ENCODE measurements at places on chromosomes 5 and 9. TPM values are rescaled to one million over a fixed set of nuclear protein-coding genes. Genes with fewer than 3 reads are reported as not detected.

GRCh38 chr5:170486371-170486770 lies 17.4 kb upstream of the KCNIP1 start:
- peaks cover 1% of the 10 kb centered on the region for H3K27me3 ChIP-seq
- no peak for DNase-seq
- no peak overlapping the region for H3K4me3 ChIP-seq
- H3K27ac ChIP-seq: no peak overlapping the region

DNA sequence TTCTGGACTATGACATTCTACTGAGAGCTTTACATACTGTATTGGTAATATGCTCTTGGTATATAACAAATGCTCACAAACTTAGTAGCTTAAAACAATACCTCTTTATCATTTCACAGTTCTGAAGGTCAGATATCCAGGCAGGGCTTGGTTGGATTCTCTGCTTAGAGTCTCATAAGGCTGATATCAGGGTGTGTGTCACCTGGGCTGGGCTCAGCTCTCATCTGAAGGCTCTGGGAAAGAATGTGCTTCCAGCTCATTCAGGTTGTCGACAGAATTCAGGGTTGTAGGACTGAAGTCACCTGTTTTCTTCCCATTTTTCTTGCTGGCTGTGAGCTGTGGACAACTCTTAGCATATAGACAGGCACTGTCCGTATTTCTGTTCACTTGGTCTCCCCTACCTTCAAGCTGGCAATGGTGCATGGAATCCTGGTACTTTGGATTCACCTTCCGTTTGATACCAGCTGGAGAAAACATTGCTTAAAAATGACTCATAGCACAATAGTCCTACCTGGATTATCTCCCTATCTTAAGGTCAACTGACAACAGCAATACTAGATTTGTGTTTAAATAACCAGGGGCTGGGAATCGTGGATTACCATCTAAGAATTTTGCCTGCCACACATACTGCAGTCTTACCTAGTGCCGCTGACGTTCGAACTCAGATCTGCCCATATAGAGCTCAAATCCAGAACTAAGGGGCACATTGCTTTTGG lies 69.2 kb downstream of the RCL1 start:
- no peaks in the 10 kb centered on the region for H3K27me3 ChIP-seq
- H3K4me3 ChIP-seq: no peak overlapping the region
- H3K36me3 ChIP-seq: peaks cover 25% of the 10 kb centered on the region
- H3K27ac ChIP-seq: no peak overlapping the region
- peaks cover 14% of the 10 kb centered on the region for H3K4me1 ChIP-seq

GRCh38 chr9:109627042-109627441 lies 128.9 kb upstream of the PTPN3 start:
- H3K4me3 ChIP-seq: no peak overlapping the region
- H3K27ac ChIP-seq: no peak overlapping the region
- H3K36me3 ChIP-seq: no peaks in the 10 kb centered on the region
- no peak for DNase-seq
- H3K4me1 ChIP-seq: no peaks in the 10 kb centered on the region
- no peaks in the 10 kb centered on the region for H3K27me3 ChIP-seq

GRCh38 chr9:87884578-87885459 lies 2.1 kb downstream of the SPATA31E1 start:
- H3K4me1 ChIP-seq: no peaks in the 10 kb centered on the region
- no peak overlapping the region for H3K4me3 ChIP-seq
- peak; percentile 23 for DNase-seq

Gene LTC4S
- 1.3 TPM for total RNA-seq

DNA sequence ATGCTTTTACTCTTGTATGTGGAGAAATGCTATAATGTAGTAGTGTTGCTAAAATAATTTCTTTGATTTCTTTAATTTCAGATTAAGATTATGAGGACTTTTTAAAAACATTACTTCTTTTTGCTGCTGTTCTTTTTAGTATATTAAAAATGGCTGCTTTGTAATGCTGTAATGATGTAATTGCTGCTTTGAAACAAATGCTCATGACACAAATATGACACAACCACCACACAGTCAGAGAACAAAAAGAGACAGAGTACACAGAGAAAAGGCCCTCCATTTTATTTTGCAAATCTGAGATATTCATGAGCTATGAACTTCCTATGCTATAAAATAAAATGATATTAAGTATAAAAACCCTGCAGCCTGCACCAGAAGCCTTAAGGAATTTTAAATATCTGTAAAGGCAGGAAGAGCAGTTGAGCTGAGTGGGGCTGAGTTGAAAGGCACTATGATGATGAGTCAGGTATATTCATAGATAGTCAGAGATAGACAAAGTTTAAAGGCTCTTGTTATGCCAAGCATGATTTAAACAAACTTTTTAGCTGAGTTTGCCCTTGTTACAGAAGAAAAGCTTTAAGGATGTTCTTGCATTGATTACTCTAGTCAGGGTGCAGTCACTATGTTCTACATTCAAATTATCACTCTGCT lies 5.1 kb upstream of the POU5F2 start:
- no peak for DNase-seq
- H3K36me3 ChIP-seq: no peaks in the 10 kb centered on the region
- no peak overlapping the region for H3K4me3 ChIP-seq
- no peaks in the 10 kb centered on the region for H3K4me1 ChIP-seq

Gene CFAP90
- total RNA-seq: 0.42 TPM

DNA sequence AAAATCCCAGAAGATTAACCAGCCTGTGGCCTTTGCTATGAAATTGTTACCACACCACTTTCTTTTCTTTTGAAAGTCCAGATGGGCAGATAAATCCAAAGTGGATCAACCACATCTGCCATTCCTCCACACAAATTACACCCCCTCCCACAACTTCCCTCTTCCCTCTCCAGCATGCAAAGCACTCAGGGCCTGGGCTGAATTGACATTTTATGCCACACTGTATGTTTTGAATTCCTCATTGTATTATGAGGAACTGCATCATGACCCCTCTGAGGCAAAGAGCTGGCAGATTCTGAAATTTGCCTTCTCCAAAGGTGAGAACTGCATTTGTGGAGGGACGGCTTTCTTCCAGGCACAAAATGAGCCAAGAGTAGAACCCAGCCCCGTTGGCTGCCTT lies 589.2 kb upstream of the KLF4 start:
- no peak overlapping the region for H3K4me3 ChIP-seq
- no peak for DNase-seq
- H3K27me3 ChIP-seq: no peaks in the 10 kb centered on the region
- H3K36me3 ChIP-seq: no peaks in the 10 kb centered on the region

Gene TMEM174
- not detected for total RNA-seq

DNA sequence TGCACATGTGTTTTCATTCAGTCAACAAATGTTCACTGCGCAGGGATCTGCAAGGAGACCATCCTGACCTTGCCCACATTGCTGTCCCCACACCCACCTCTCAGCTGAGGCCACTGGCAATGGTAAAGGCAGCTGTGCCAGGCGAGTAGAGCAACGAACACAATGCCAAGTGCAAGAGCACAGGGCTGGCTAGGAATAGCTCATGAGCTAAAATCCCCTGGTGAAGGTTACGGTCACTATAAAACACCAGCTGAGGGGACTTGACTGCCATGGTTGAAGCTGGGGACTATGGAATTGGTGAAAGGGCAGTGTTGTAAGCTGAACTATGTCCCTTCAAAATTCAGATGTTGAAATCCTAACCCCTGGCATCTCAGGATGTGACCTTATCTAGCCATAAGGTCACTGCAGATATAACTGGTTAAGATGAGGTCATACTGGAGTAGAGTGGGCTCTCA lies 96.1 kb downstream of the OTULIN start:
- no peak for DNase-seq
- H3K36me3 ChIP-seq: no peaks in the 10 kb centered on the region
- H3K27me3 ChIP-seq: no peaks in the 10 kb centered on the region
- peak overlapping the region; percentile 93 for H3K27ac ChIP-seq
- no peak overlapping the region for H3K4me3 ChIP-seq

- H3K27me3 ChIP-seq: no peaks in the 10 kb centered on the region
- H3K4me3 ChIP-seq: no peak overlapping the region
- no peak overlapping the region for H3K27ac ChIP-seq
- no peaks in the 10 kb centered on the region for H3K36me3 ChIP-seq
- H3K4me1 ChIP-seq: peaks cover 19% of the 10 kb centered on the region
These were observed 14.0 kb downstream of the FGFR4 start for GRCh38 chr5:177100714-177101121.

Gene ZNG1A
- 29.1 TPM for total RNA-seq

DNA sequence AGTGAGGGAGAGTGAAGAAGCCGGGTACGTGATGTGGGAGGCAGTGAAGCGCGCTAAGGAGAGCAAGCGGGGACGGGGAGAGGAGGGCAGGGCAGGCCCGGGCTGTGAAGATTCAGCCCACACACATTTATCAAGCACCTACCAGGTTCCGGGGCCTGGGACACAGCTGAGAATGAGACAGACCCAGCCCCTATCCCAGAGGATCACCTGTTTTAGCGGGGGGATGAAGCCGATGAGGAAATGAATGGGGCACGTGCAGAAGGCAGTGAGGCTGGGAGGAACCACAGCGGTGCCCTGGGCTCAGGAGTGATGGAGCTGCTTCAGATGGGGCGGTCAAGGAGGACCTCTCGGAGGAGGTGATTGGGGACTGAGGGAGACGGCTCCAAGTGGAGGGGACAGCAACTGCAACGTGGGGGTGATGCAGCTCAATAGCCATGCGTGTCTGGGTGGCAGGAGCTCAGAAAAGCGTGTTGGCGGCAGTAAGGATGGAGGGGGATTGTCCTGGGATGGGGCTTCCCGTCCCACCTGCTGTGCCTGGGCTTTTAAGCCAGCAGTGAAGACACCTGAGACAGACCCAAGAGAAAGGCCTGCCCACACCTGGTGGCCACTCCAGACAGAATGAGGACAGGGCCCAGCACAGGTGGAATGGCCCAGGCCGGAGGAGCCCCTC lies 77.5 kb upstream of the UNC5A start:
- H3K36me3 ChIP-seq: no peaks in the 10 kb centered on the region
- no peaks in the 10 kb centered on the region for H3K27me3 ChIP-seq
- DNase-seq: no peak

Gene ROR2
- 0.84 TPM for total RNA-seq

GRCh38 chr9:94720846-94721549 lies 5.5 kb upstream of the AOPEP start:
- DNase-seq: no peak
- no peaks in the 10 kb centered on the region for H3K36me3 ChIP-seq
- H3K27ac ChIP-seq: no peak overlapping the region

DNA sequence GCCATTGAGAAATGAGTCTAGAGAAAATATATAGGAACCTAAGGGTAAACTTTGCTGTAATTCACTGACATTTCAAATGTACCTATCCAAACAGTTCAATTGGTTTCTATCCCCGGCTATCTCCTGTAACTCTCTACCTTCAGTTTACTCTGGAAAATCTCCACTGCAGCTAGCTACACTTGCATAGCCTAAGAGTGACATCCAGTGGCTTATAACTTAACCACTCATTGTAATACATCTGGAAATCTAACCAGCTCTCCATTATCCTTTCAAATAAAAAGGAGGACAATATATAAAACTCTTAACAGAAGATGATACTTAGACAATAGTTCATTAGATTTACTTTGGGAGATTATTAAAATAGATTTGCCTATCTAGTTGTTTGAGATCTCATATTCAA lies 35.3 kb upstream of the SPDL1 start:
- DNase-seq: no peak
- no peaks in the 10 kb centered on the region for H3K4me1 ChIP-seq
- no peaks in the 10 kb centered on the region for H3K36me3 ChIP-seq

GRCh38 chr5:39395521-39395920 lies 29.3 kb downstream of the DAB2 start:
- H3K36me3 ChIP-seq: no peaks in the 10 kb centered on the region
- peaks cover 2% of the 10 kb centered on the region for H3K4me1 ChIP-seq
- DNase-seq: no peak
- H3K4me3 ChIP-seq: no peak overlapping the region
- no peak overlapping the region for H3K27ac ChIP-seq
- H3K27me3 ChIP-seq: no peaks in the 10 kb centered on the region

Gene PCDHGB5
- total RNA-seq: 2.5 TPM

DNA sequence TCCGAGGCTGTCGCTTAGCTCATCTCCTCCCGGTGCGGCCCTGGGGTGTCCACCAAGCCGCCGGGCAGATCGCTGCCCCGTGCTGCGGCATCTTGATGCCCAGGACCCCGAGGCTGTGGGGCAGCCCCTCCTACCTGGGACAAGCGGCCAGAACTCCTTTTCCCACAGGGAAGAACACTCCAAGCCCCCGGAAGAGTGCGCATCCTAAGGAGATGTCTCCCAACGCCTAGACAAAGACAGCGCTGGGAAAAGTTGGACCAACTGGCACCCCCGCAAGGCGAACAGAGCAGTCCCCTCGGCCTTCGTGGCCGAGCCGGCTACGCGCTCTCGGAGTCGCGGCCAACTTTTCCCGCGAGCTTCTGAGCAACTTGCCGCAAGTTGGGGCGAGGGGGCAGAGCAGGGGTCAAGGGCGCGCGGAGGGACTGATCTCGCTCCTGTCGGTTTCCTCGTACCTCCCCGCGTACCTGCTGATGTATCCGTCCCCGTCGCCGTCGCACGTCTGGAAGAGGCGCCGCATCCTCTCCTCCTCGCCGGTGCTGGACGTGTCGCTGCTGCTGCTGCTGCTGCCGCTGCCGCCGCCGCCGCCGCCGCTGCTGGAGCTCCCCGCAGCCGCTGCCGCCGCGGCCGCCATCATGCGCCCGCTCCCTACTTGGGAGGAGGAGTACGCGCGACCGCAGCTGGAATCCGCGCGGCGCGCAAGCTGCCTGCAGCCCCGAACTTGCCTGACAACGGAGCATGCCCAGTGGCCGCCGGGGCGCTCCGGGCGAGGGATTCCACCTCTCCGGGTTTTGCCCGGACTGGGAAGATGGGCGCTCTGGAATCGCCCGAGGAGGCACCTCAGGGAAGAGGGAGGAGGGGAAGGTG lies at the start of gene MCC:
MCC (minus strand) TSS at position 673 of the 864 bp plus-strand sequence.
- H3K36me3 ChIP-seq: no peaks in the 10 kb centered on the region
- DNase-seq: peak; percentile 41
- H3K4me1 ChIP-seq: peaks cover 18% of the 10 kb centered on the region
- peak within 1 kb of the TSS; percentile 71 for H3K4me3 ChIP-seq
- peaks cover 3% of the 10 kb centered on the region for H3K27me3 ChIP-seq

Gene SPATA31D4
- not detected for total RNA-seq

GRCh38 chr9:34496149-34496712 lies 26.6 kb downstream of the ENHO start:
- H3K27me3 ChIP-seq: no peaks in the 10 kb centered on the region
- no peak overlapping the region for H3K27ac ChIP-seq
- no peaks in the 10 kb centered on the region for H3K4me1 ChIP-seq
- no peak overlapping the region for H3K4me3 ChIP-seq
- no peaks in the 10 kb centered on the region for H3K36me3 ChIP-seq
- no peak for DNase-seq
